ENCODE measurements at places on chromosomes 4 and X. TPM values are rescaled to one million over a fixed set of nuclear protein-coding genes. Genes with fewer than 3 reads are reported as not detected.

The CSAG2 gene
- total RNA-seq: not detected

The WDFY3 gene
- 23.4 TPM for total RNA-seq

- DNase-seq: no peak
Measured at GRCh38 chrX:110796407-110796697, 735 bp upstream of the CHRDL1 start.

DNA sequence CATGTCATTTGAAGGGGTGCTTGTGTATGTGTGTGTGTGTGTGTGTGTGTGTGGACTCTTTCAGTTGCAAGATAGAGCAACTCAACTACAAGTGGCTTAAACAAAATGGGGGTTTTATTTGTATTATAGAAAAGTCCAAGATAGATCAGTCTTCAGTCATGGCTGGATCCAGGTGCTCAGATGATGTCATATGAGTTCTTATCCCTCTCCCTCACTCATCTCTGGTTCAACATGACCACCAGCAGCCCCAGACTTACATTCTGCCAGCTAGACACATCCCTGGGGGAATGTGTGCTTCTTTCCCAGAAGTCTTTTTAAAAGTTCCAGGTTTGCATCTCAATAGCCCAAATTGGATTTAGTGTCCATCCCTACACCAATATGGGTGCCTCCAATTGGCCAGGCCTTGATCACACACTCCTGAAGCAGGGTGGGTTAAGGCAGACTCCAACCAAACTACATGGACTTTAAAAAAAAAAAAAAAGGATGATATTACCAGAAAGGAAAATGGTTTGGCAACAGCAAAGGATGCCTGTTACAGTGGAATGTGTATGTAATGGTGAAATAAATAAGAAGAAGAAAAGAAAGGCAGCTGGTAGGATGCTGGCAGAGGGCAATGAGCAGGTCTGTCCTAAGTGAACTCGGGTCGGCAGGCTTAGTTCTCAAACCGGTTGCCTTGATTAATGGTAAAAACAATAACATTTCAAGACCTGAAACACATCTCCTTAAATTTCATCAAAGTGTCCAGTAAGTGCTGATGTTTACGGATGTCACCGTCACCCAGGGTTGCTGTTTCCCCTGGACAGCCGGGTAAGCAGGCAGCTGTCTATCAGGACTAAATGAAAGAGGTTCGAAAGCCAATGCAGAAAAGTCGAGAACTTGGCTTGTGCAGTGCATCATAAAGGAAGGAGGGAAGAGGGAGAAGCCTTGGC is 107.7 kb downstream of the SMIM20 start:
- peak; percentile 48 for DNase-seq

The FAM156B gene
- total RNA-seq: 0.66 TPM

The ERAS gene
- total RNA-seq: not detected

DNA sequence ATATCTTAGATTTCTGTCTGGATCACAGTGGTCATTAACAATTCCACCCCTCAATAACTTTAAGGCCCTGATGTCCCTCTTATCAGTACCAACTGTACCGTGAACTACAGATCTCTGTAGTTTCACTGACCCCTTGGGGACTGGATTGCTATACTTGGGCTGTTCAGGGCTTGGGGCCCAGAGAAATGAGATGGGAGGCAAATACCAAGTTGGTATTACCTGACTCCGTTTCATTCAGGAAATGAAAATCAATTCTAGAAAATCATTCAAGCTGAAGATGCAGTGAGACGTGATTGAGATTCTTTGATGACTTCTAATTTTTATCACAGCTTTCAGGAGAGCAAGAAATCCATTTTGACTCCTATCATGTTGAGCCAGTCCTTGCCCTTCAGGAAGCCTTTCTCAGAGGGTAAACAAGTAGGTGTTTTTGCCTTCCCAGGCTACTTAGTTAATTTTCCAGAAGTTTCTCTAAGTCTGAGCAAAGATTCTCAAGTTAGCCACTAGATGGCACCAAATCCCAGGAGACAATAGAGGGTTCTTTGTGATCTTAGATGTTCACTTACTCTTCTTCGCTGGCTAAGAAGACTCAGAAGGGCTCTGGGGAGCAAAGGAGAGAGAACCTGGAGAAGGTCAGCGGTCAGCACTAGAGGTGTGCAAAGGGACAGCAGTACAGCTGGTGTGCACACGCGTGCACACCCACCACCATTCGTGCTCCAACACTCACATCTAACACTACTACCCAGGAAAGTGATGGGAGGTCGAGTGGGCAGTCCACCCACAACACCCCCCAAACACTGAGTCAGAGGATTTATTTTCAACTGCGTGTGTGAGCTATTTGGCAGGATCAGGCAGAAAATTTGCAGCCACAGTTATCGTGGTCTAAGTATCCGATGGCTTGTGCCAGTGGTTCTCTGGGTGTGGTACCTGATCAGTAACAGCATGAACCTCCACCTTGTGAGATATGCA is 7.4 kb downstream of the HNRNPH2 start:
- peak; percentile 49 for DNase-seq

The NUDT11 gene
- 29.3 TPM for total RNA-seq

DNA sequence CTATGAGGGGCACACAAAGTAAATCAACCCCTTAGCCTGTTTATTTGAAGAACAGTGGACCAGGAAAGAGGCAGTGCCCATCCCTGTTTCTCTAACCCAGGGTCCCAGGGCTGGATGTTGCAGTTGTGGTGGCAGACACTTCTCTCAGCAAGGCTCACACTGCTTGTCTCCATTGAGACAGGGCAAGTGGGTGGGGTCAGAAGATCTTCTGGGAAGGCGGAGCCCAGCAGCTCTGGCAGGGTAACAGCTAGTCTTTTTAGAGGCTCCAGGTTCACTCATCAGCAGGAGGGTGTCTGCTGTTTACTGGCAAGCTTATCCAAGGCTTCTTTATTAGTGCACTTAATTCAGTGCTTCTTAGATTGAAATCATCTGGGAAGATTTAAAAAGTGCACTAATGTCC is 659.8 kb upstream of the DIPK2B start:
- DNase-seq: no peak

The USP17L12 gene
- total RNA-seq: not detected

DNA sequence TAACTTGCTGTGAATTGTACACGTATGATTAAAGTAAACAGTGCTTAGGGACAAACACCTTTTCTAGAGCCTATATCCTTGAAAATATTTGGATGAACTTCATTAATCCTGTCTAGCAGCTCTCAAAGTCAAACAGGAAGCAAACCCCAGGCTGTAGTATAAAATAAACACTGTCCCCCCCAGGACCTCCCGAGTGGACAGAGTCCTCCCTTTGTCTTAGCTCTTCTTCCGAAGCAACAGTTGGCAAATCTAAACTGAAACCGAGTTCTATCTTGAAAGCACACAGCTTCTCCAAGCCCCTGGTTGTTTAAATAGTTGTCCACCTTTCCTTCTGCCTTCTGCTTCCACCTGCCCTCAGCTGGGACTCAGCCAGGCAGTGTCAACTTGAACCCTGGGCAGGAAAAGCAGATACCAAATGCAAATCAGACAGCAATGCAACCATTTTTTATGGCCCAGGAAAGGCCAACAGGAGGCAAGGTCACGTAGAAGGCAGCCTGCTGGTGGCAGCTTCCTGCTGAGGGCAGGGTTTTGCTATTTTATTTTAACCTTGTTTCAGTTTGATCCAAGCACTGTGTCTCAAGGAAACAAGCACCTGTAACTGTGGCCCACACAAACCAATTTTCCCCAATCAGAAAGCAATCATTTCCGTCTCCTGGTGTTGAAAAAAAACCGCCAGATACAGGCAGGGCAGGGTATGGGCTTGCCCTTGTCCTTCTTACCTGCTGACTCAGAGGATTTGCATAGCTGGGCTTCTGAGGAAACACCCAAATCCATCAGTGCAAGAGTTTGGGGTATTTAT is 110.3 kb upstream of the KIT start:
- no peak for DNase-seq

DNA sequence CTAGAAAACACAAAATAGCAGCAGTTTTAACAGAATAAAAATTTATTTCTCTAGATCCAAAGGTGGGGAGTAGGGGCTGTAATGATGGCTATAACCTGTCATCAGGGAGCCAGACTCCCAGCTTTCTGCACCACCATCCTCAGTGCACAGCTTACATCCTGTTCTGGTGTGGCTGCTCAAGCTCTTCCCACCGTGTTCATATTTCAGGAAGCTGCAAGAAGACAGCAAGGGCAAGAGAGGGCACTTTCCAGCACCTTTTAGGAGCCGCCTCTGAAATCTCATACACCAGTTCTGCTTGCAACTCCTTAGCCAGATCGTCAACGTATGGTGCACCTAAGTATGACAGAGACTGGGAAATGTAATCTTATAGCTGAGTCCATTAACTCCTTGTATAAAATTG is 253.7 kb downstream of the CENPC start:
- DNase-seq: no peak

- DNase-seq: no peak
Measured at GRCh38 chr4:109254845-109255244, 47.6 kb downstream of the COL25A1 start.

DNA sequence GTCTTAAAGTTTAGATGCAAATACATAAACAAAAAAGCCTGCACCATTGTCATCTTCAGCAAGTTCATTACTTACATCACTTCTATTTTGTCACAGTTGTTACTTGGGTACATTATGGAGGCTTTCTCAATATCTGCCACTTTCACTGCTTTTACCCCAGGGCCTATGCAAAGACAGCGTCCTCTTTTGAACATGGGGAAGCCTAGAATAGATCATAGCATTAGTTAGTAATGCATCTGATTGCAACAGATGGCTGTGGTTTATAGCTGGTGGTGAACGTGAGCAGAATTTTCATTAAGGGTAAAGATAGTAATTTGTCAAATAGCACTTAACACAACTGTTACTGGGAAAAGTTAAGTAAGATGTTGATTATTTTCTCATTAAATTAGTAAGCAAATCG is 729 bp downstream of the CXCL11 start:
- DNase-seq: no peak

- DNase-seq: no peak
Measured at GRCh38 chr4:37023504-37023903, 221.0 kb upstream of the NWD2 start.

GRCh38 chrX:151695583-151696340 is 504 bp downstream of the PRRG3 start:
- DNase-seq: no peak

The SLC9B2 gene
- total RNA-seq: 13.5 TPM

DNA sequence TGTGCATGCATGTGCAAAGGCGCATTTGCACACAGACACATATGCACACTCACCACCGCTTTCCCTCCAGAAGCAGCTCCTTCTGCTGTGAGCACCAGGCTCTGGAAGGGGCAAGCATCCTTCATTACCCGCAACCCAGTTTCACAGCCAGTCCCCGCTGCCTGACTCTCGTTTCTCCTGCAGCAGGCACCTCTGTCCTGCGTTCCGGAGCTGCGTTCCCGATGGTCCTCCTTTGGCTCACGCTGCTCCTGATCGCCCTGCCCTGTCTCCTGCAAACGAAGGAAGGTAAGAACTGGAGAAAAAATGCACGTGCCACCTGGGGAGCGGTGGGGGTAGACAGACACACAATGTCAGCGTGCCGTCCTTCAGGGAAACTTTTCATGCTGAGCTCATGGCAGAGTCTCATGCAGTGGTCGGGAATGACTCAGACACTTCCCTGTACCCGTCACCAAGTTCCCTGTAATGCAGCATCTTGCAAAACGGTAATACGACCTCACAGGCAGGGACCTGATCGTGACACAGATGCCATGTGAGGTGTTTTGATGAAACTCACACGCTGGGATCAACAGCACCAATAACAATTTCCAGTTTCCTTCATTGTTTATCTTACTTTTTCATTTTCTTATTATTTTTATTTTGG is 5.1 kb downstream of the IL3RA start:
- no peak for DNase-seq

The CYP2U1 gene
- total RNA-seq: 8.5 TPM

The FOXR2 gene
- 8.1 TPM for total RNA-seq

DNA sequence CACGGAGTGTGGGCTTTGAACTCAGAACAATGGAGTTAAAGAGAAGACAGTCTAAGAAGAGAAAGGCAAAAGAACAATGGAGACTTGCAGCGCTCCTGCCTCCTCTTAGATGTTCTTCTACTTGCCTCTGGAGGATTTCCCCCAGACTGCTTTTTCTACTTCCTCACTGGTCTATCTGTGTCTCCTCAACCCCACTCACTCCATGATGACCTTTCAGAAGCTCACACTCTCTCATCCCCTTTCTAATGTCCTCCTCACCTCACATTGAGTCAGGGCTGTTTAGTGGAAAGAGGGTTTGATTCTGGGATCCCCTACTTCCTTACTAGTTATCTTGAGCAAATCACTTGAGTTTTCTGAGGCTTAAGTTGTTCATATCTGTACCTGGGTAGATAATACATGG is 12.2 kb upstream of the HERC6 start:
- DNase-seq: no peak

- DNase-seq: peak; percentile 49
Measured at GRCh38 chrX:154714925-154715324, 36.0 kb downstream of the GAB3 start.

The MAGEA12 gene
- total RNA-seq: 5.5 TPM

- DNase-seq: no peak
Measured at GRCh38 chr4:84573385-84574068, 9.4 kb upstream of the CDS1 start.

DNA sequence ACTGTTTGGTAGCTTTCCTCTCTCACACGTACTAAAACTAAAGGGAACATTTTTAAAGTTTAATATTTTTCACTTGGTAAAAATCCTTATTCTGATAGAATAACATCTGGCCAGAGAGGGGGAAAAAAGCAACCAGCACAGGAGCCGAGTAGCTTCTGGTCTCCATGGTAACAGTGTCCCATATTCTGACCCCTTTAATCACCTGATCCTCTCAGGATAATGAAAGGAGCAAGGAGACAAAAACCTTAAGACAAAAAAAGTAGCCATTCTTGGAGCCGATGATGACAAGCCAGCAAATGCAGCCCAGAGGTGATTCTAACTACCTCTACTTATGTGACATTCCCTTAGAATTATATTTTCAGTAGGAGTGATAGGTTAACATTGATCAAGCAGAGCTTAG is 126.6 kb downstream of the SLC39A8 start:
- DNase-seq: no peak

GRCh38 chr4:121554382-121554781 is 142.4 kb downstream of the ANXA5 start:
- DNase-seq: no peak

DNA sequence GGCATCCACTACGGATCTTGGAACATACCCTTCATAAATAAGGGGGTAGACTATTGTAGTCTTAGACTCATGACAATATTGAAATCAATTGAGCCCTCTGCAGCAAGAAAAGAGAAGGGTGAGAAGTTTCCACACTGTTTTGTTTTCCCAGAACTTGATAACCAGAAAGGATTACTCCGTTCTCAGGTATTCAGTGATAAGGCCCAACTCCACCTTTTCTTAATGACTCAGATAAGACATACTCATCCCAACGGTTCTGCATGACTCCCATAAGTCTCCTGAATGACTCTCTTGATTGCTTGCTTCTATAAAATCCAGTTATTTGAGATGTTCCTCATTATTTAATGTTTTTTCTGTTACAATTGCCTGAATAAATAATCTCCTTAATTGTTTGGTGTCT is 111.7 kb downstream of the PABPC4L start:
- no peak for DNase-seq

Data from H4 (cell line).